Substantia nigra (tissue), 51 donors: ENCODE measurements at places on chromosomes 1 and 21.

- no peak for DNase-seq
These were observed 609.1 kb downstream of the KIF26B start for GRCh38 chr1:245763873-245764331.

GRCh38 chr1:86823821-86824500 is 90.0 kb downstream of the SELENOF start:
- DNase-seq = no peak

- peak; percentile 39 for DNase-seq
These were observed 132.7 kb upstream of the IPO9 start for GRCh38 chr1:201696217-201696761.

DNA sequence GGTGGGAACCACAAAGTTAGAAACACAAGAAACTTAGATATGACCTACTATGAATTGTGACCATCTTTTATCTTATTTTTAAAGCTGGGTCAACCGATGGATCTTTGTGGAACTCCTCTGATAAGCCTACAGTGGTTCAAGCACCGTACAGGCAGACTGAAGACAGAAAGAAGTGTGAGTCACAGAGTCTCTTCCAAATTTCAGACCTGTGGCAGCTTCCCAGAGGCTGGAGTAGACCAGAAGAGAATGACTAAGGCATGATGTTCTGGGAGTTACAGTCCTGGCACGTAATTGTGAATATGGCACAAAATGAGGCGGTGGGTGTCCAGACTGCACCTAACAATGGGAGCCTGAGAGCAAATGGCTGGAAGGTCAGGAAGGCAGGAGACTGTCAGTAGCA is 70.0 kb downstream of the LMO4 start:
- DNase-seq = no peak

DNA sequence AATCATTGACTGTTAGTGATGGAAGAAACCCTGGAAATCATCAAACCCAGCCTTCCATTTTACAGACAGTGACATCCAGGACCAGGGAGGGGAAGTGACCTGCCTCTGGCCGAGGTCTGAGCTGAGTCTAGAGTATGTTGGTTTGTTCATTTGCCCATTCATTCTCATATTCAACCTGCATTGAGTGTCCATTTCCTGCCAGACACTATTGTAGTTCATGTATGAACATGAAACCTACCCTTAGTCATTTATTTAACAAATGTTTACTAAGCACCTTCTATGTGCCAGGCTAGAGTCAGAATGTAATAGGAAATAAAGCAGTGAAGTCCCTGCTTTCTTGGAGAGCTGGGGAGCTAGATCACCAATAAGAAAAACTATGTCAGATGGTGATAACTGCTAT is 51.3 kb downstream of the KCND3 start:
- no peak for DNase-seq

GRCh38 chr1:203769505-203770343 is 4.7 kb downstream of the LAX1 start:
- no peak for DNase-seq

- DNase-seq = no peak
These were observed 10.9 kb upstream of the SH2D1B start for GRCh38 chr1:162422662-162423375.

DNA sequence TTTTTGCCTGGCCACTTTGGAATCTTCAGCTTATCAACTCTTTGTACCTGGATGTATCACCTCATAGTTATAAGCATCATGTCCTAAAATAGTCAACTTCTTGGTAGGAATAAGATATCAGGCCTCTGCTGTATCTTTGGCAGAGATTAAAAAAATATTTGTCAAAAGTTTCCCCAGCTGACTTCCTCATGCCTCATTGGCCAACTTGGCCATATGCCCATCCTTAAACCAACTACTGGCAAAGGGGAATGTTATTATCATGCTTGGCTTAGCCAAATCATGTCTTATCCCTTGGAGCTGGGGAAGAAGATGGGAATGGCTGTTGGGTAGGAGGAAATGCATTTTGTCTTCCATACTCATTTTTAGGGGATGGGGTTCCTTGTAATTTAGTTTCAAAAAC is 23.4 kb downstream of the NFASC start:
- DNase-seq = no peak
